ENCODE measurements at places on chromosomes 7 and 10.

GRCh38 chr10:43390759-43391158, 18.2 kb downstream of the HNRNPF start:
- DNase-seq = no peak

DNA sequence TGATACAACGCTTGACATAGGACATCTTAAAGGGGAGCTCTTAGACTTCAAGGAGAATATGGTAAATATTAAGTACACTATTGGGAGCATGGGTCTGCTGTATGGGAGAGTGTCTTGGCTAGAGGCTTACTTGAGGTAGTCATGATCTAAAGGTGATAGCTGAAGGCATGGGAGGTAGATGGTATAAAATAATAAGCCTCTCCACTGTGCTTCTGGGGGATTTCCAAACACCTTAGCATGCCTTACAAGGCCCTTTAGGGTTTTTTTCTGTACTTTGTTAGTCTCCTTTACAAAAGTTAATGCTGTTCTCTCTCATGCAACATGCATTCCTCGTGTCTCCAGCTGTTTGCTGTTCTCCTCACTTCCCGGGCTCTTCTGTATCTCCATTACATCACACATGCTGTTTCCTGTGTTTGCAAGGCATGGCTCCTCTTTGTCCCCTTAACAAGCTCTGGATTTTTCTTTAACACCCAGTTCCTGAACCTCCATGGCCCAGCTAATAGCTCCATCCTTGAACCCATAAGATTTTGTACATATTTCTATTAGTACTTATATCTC, 449.7 kb downstream of the AUTS2 start:
- no peak for DNase-seq

GRCh38 chr7:3670898-3671297, 369.8 kb downstream of the SDK1 start:
- no peak for DNase-seq

DNA sequence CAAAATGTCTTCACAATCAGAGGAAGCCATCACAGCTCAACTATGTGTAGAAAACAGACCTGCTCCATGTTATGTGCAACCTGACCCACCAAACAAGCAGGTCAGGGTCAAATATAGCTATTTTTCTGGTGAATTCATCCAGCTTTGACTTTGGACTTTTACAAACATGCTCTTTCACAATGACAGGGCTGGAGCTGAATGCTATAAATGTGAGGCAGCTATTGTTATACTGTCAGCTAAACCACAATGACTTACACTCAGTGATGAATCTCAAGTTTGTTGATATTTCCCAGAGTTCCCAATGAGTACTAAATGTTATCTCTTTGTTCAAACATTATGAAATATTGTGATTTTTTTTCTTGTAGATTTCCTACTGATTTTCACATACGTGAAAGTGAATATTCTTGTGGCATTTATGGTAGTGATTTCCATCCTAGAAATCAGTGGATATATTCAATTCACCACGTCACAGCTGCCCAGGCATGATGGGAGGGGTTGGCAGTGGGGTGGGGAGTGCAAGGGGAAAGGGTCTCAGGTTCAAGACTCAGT, 2.5 kb upstream of the ITIH2 start:
- no peak for DNase-seq

- DNase-seq = no peak
Observed at GRCh38 chr7:96441436-96442084, 119.7 kb upstream of the SLC25A13 start.

DNA sequence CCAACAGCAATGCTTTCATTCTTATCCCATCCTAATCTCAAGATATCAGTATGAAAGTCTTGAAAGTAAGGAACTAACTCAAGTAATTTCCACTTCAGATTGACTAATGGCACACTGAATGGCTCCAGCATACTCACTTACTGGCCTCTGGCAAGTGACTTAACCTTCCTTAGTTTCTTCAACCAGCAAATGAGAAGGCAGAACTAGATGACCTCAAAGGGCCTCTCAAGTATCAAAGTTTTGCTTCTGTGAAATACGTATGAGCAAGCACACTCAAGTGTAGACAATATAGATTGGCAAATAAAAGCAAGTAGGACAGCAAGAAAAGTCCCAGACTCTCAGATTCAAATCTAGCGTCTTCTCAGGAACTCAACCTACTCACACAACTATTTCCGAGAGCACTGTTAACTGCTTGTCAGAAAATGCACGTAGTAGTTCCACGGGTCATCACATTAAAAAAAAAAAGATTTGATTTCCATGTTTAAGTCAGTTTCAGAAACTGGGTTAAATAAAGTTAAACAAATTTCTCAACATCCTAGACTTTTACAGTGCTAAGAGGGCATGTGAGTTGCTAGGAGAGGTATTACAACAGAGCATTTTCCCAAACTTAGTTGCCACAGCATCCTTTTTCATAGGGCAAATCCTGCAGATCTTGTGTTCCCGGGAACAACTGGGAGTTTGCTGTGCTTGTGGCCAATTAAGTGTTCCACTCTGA, 276.9 kb upstream of the KLF14 start:
- peak; percentile 78 for DNase-seq

GRCh38 chr10:117472872-117473271, 69.7 kb upstream of the EMX2 start:
- DNase-seq = no peak

GRCh38 chr10:113007821-113008220, 57.8 kb downstream of the TCF7L2 start:
- peak; percentile 55 for DNase-seq

DNA sequence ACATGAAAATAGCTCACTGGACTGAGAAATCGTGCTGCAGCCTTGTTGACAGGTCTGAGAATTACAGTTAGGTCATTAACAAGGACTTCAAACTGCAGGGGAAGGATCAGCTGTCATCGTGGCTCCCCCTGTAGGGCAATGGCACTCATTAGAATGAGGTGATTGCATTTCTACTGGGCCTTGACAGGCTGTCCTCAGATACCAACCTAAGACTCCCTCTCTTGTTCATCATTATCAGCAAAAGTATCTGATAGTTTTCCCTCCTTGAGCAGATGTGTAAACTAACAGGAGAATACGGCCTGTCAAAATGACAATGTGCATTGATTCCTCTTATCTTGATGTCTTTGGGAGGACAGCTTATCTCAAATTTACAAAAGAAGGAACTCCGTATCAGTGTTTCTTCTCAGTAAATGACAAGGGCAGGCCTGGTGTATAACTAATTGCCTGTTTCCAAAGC, 648.5 kb upstream of the LRRN3 start:
- peak; percentile 61 for DNase-seq

DNA sequence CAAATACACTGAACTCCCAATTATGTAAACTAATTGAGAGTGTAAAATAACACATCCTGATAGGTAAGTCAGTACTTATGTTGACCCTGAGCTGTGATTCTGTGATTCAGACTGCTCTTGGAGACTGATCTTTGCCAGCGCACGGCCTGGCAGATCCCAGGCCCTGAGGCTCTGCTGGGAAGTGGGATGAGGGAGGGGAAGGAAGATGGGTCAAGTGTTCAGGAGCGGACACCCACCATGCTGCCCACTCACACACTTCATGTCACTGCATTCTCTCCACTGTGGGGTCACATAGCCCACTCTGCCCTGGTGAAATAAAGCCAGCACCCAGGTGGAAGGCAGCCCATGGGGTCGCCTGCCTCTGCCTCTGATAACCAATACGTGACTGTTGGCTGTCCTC, 226.2 kb downstream of the TNS3 start:
- DNase-seq = no peak

DNA sequence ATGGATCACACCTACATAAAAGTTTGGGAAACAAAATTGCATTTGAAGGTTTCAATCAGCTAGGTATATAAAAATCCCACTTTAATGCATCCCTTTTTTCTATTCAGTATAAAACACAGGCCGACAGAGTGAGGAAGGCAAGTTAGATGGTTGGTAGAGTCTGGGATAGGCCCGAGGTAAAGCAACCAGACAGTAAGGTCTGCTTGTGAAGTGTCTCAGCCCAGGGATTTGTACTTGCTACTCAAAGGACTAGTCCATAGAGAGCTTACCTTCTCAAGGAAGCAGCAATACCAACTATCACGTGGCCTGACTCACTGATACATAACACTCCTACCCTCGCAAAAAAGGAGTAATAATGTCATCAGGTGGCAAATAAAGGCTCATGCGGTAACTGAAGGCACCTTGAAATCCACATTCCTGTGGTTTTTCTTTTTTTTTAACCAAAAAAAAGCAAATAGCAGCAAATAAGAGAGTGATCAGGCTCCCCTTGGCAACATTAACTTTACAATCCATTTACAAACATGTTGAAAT, 56.2 kb upstream of the ATP6V0A4 start:
- DNase-seq = no peak

- DNase-seq = no peak
Observed at GRCh38 chr7:6256677-6257535, 15.5 kb downstream of the CYTH3 start.

- no peak for DNase-seq
Observed at GRCh38 chr10:56319386-56319785, 41.7 kb downstream of the ZWINT start.

GRCh38 chr7:117010375-117011133, 57.3 kb downstream of the ST7 start:
- DNase-seq = peak; percentile 63

- no peak for DNase-seq
Observed at GRCh38 chr10:103828107-103828506, 27.3 kb downstream of the SH3PXD2A start.

DNA sequence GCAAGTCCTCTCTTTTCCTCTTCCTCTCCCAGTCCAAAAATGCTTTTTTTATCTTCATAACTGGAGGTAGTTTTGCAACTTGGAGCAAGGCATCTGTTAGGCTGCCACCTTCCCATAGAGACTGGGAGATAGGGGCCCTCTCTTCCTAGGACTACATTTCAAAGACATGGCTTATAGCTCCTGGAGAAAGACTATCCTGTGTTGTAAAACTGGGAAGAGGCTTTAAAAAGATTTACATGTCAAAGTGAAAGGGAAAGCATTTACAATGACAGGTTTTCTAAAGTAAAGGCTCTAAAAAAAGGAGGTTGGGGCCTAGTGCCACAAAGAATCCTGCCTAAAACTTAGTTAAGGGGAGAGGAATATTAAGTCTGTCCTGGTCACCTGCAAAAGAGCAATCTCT, 82.2 kb upstream of the SEMA3E start:
- no peak for DNase-seq

All from activated CD4-positive, alpha-beta T cell treated with anti-CD3 and anti-CD28 coated beads, Interleukin-2, amount 10 ng/mL, durations not matched to agents 24 days and 14 days (primary cell).